Stimulated activated CD8-positive, alpha-beta memory T cell treated with anti-CD3 and anti-CD28 coated beads, Interleukin-7, amount 100 ng/mL, for 1 hour (primary cell): ENCODE measurements at places on chromosomes 13 and 19.

GRCh38 chr19:49855277-49855675, 4.3 kb downstream of the PTOV1 start:
- no peak for DNase-seq

DNA sequence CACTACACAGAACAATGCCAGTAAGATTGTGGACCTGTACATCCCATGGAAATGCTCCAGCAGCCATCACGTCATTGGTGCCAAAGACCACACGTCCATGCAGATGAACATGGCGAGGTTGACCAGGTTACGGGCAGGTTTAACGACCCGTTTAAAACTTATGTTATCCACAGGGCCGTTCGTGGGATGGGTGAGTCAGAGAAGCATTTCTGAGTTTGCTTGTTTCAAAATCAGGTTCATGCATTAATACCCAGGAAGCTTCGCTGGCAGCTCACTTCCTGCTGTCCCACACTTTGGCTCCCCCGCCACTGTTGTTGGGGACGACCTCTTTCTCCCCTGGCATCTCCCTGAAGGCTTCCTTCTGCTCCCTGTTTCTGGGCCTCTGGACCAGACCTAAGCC, 194.1 kb downstream of the USP12 start:
- no peak for DNase-seq

DNA sequence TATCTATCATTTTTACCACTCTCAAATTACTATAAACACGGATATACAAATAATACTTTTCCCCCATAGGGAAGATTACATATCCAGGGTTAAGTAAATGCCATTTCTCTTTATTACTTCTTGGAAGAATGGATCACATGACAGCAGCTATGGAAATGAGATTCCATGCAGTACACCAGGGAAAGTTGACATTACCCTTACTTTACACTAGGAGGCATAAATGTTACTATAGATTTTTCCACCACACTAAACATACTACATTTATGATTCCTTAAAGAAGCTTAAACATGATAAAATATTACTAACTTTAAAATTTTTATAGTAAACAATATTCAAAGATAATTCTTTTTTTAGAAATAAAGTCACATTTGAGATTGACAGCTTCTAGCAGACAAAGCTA, 611.4 kb downstream of the PCDH9 start:
- no peak for DNase-seq

DNA sequence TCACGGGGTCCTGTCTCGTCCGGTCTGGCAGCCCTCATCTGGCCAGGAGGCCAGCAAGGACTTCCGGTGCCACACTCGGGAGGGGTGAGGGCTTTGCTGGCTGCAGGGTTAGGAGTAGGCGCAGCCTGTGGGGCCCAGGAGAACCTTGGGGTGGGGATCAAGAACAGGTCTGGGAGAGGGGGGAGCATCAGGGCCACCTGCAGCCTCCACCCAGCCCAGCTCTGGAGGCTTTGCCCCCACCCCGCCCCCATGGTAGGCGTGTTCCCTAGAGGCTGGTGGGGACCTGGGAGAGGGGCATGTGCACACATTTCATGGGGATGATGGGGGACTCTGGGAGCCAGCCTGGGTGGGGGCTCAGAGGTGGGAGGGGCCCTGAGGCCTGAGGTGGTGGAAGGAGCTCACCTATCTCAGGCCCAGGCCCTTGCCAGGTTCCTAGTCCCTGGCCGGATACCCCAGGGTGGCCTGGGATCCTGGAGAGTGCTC, 23.3 kb downstream of the WTIP start:
- DNase-seq, result no peak

GRCh38 chr13:30766231-30766630, 30.9 kb downstream of the ALOX5AP start:
- DNase-seq, result no peak

- DNase-seq, result no peak
Measured at GRCh38 chr13:41224113-41225110, 30.0 kb upstream of the KBTBD7 start.

DNA sequence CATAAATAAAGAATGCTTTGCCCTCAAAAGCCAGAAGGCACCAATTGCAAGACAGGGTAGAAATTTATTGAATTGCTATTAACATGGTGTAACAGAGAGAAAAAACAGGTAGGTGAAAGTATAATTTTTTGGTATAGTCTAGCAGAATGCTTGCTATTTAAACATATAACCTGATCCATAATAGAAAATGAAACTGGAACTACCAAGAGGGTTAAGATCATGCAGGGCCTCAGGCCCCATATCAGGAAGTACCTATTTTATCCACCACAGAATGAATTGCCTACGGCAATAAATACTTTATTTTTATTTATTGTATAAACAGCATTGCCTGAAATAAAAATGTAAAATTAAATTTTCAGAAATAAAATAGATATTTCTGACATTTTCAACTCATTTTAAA, 159.5 kb downstream of the PRR20E start:
- DNase-seq, result no peak

DNA sequence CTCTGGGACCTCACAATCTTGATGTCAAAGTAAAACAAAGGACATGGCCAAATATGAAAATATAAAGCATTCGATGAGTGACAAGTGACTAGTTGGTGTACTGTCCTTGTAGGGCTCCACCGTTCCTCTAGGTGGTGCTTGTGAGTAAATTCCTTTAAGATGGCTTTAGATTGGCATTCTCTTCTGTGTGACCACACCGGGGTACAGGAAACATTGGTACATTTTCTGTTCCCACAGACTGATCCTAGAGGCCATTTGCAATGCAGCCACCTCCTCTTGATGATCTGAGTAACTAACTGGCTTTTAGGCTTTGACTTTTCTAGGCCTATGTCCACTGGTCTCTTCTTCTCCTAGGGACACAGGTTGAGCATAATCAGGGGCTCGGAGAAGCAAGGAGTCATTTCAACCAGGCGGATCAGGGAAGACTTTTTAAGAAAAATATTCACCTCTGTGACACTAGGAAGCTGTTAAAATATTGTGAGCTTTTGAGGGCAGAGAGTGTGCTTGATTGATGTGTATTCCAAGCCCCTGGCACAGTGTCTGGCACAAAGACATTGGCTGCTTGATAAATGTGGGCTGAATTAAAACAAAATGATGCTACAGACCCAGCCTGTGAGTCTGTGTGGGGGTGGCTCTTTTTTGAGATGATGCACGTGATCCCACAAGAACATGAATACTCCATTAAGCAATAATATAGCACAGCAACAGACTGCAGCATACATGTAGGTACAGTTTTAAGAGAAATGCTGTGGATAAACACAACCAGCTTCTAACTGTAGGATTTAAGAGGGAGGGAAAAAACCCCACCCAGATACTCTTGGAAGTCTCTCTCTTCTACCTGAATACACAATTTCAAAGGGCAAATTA, 21.0 kb downstream of the EPSTI1 start:
- DNase-seq, result no peak

- no peak for DNase-seq
Measured at GRCh38 chr13:99655351-99656091, 154.2 kb downstream of the TM9SF2 start.

DNA sequence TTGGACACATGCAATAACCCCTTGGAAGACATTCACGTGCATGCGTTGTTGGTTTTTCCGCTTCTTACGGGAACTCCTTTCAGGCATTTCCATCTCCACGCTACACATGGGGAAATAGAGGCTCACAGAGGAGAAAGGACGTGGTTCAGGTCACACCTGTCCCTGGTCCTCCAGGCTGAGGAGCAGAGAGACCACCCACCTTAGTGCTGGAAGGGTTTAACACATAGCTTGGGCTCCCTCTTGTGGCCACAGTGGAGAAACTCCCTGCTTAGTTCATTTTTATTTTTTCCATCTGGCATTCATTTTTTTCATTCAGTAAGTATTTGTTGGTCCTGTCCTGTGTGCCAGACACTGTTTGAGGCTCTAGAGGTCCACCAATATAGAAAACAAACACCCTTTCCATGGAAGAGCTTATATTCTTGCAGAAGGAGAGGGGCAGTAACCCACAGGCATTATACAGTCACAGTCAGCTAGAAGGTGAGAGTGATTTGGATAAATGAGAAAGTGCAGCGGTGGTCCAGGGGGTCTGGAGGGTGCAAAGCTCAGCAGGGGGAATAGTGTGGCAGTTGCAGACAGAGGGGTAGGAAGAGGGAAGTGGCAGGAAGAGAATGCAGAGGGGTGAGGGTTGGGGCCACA, 24.2 kb upstream of the TTYH1 start:
- peak; percentile 45 for DNase-seq

DNA sequence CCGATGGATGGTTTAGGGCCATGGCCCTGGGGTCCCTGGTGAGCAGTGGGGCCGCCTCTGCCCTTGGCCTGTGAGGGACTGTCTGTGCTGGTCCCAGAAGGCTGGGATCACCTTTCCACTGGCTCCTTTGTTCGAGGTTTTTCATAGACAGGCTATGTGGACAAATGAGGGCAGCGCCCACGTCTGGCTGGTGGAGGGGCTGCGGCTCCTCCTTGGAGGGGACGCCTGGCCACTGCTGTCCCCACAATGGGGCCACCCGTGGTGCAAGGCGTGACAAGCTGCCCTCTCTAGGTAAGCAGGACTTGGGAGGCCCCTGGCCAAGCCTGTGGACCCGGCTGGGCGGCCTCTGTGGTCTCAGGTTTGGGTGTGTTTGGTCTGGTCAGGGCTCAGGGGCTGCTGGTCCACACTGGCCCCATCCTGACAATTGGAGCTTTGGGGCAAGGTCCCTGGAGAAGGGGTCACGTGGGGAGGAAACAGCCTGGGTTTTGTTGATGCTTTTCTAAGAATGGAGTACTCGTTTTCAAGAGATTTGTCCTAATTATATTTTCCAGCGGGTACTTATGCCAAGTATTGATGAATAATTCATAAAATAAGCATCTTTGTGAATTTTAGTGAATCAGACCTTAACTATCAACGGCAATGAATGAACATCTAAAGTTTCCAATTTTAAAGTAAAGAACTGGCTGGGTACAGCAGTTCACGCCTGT, 33.3 kb downstream of the MCF2L start:
- DNase-seq, result no peak

- DNase-seq, result no peak
Measured at GRCh38 chr19:17950310-17951156, 16.4 kb upstream of the KCNN1 start.
